ENCODE measurements at places on chromosomes 7 and 10. TPM values are rescaled to one million over a fixed set of nuclear protein-coding genes. Genes with fewer than 3 reads are reported as not detected.

DLG5 gene
- polyA plus RNA-seq: 20.7 TPM

SPDYE2 gene
- not detected for polyA plus RNA-seq

FAM25G gene
- polyA plus RNA-seq: not detected

MUC12 gene
- polyA plus RNA-seq: 1.4 TPM

NANOS1 gene
- 2.8 TPM for polyA plus RNA-seq

GRM3 gene
- 23.5 TPM for polyA plus RNA-seq

EPHA1 gene
- polyA plus RNA-seq: 0.42 TPM

ARMC3 gene
- 1.6 TPM for polyA plus RNA-seq

RAMP3 gene
- polyA plus RNA-seq: 13.2 TPM

ELN gene
- polyA plus RNA-seq: 61.1 TPM

MBL2 gene
- polyA plus RNA-seq: not detected

MYH16 gene
- polyA plus RNA-seq: not detected

CNPY1 gene
- 0.97 TPM for polyA plus RNA-seq

SHTN1 gene
- polyA plus RNA-seq: 56.0 TPM

LIPJ gene
- not detected for polyA plus RNA-seq

CUL2 gene
- 16.1 TPM for polyA plus RNA-seq

MYL10 gene
- not detected for polyA plus RNA-seq

TIAL1 gene
- 47.2 TPM for polyA plus RNA-seq

ITGA8 gene
- 1.6 TPM for polyA plus RNA-seq

ZNF736 gene
- polyA plus RNA-seq: 4.9 TPM

CFAP70 gene
- 1.4 TPM for polyA plus RNA-seq

PLAU gene
- polyA plus RNA-seq: 1.8 TPM

UCMA gene
- polyA plus RNA-seq: not detected

CTAGE4 gene
- polyA plus RNA-seq: 0.12 TPM

ERVW-1 gene
- not detected for polyA plus RNA-seq

RET gene
- polyA plus RNA-seq: 23.7 TPM

RGR gene
- 3.9 TPM for polyA plus RNA-seq

NEBL gene
- polyA plus RNA-seq: 78.1 TPM

CYP17A1 gene
- 0.24 TPM for polyA plus RNA-seq

SUN3 gene
- not detected for polyA plus RNA-seq

PDZD7 gene
- 8.2 TPM for polyA plus RNA-seq

TMEM184A gene
- 4.3 TPM for polyA plus RNA-seq

PRKRIP1 gene
- polyA plus RNA-seq: 17.8 TPM

INA gene
- 265 TPM for polyA plus RNA-seq

KIAA1549 gene
- 31.8 TPM for polyA plus RNA-seq

ANKRD7 gene
- polyA plus RNA-seq: not detected

CUEDC2 gene
- 213 TPM for polyA plus RNA-seq

UCN3 gene
- polyA plus RNA-seq: 19.8 TPM

All from brain (organoid and tissue), 16 donors.